ENCODE measurements at places on chromosomes 3 and 15. TPM values are rescaled to one million over a fixed set of nuclear protein-coding genes. Genes with fewer than 3 reads are reported as not detected.
A peak's percentile ranks its signal among the peaks of the same experiment; 100 is the strongest.

DNA sequence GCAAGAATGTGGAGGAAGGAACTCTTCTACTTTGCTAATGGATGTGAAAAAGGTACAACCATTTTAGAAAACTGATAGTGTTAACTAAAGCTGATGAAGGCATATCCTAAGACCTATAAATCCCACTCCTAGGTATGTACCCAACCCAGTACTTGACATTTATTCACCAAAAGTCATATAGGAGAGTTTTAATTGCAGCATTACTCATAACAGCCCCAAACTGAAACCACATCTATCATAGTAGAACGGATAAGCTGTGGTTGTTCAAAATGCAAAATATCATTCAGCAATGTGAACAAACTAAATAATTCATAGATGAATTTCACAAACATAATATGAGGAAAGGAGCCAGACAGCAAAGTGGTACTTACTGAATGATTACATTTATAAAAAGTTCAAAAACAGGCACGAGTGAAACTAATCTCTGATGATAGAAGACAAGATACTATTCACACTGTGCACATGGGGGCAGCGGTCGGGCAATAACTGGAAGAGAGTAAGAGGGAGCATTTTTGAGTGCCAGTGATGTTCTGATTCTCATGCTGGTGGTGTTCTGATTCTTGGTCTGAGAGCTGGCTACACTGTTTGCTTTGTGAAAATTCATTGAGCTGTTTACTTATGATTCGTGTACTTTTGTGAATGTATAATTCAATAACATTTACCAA lies 34.3 kb downstream of the GOLIM4 start:
- no peak for DNase-seq
- no peaks in the 10 kb centered on the region for H3K27me3 ChIP-seq
- no peaks in the 10 kb centered on the region for H3K4me1 ChIP-seq
- no peak overlapping the region for H3K27ac ChIP-seq

Gene GP5
- 3.8 TPM for total RNA-seq

GRCh38 chr3:171365489-171365888 lies 94.7 kb downstream of the TNIK start:
- no peak for DNase-seq
- H3K4me1 ChIP-seq: peaks cover 27% of the 10 kb centered on the region
- H3K4me3 ChIP-seq: no peak overlapping the region
- H3K36me3 ChIP-seq: no peaks in the 10 kb centered on the region

DNA sequence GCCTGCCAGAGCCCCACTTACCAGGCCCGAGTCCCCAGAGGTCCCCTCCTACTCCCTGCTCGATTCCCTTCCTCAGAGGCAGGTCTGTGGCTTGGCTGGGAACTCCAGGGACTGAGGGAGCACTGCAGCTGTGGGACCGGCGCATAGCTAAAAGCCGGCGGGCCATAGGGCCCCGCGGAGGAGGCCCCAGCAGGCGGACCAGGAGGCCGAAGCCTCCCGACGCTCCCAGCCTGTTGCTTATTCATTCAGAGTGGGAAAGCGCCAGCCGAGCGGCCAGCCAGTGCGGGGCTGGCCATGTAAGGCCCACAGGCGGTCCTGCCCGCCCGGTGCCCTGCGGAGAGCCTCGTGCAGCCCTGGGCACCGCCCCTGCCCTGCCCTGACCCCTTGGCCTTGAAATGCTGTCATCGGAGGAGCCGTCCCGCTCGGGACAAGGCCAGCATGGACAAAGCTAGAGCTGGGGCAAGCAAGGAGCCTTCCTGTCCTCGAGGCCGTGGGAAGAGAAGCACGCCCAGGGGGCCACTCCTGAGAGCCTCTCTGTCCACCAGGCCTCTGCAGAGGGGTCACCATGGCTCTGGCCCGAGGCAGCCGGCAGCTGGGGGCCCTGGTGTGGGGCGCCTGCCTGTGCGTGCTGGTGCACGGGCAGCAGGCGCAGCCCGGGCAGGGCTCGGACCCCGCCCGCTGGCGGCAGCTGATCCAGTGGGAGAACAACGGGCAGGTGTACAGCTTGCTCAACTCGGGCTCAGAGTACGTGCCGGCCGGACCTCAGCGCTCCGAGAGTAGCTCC lies at the start of gene LOXL1:
Gene LOXL1, plus strand, starts transcription at position 244 of the 784 bp plus-strand sequence. Its CDS starts 322 bp downstream, at position 566.
- H3K36me3 ChIP-seq: no peaks in the 10 kb centered on the region
- H3K4me1 ChIP-seq: peaks cover 69% of the 10 kb centered on the region
- peak within 1 kb of the TSS; percentile 77 for H3K27ac ChIP-seq
- no peaks in the 10 kb centered on the region for H3K27me3 ChIP-seq
- no peak within 1 kb of the TSS for H3K4me3 ChIP-seq

DNA sequence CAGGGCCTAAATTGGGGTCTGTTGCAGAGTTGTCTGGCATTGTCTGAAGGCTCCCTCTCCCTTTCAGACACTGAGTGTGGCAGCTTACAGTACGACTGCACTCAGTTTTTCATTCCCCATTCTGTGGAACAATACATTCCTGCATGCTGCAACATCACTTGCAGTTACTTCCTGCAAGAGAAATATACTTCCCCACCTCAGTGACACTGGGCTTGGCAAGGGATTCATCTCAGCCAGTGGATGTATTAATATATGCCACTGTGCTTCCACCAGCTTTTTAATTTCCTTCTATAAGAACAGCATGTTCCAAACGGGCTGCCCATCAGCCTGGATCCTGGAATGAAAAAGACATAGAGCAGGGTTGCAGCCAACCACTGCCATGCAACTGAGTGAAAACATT lies 23.1 kb downstream of the B3GALNT1 start:
- no peaks in the 10 kb centered on the region for H3K36me3 ChIP-seq
- H3K27me3 ChIP-seq: no peaks in the 10 kb centered on the region
- H3K27ac ChIP-seq: no peak overlapping the region
- no peaks in the 10 kb centered on the region for H3K4me1 ChIP-seq

DNA sequence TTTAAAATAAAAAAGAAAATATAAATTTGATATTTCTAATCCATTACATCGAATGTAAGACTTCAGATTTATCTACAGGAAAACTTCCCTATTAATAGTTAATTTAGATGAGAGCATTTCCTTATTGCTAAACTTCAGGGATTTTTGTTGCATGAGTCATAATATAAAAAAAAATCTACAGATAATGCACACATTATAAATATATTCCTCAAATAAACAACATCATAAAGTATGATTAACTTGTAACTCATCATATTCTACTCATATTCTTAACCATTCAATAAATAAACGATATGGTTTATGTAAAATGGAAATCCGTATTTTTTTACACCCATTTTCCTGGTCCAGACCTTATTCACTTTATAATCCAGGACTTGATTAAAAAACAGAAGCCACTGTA lies 477.0 kb downstream of the EPHA3 start:
- H3K4me1 ChIP-seq: no peaks in the 10 kb centered on the region
- no peak overlapping the region for H3K27ac ChIP-seq
- no peaks in the 10 kb centered on the region for H3K36me3 ChIP-seq
- H3K4me3 ChIP-seq: no peak overlapping the region
- H3K27me3 ChIP-seq: no peaks in the 10 kb centered on the region

Gene LIPH
- total RNA-seq: not detected

- H3K27me3 ChIP-seq: no peaks in the 10 kb centered on the region
- DNase-seq: no peak
- no peak overlapping the region for H3K4me3 ChIP-seq
- peaks cover 10% of the 10 kb centered on the region for H3K4me1 ChIP-seq
- no peak overlapping the region for H3K27ac ChIP-seq
Observed at GRCh38 chr3:32910954-32911353, 40.5 kb upstream of the CCR4 start.
